ENCODE measurements at places on chromosomes 12 and 14.

DNA sequence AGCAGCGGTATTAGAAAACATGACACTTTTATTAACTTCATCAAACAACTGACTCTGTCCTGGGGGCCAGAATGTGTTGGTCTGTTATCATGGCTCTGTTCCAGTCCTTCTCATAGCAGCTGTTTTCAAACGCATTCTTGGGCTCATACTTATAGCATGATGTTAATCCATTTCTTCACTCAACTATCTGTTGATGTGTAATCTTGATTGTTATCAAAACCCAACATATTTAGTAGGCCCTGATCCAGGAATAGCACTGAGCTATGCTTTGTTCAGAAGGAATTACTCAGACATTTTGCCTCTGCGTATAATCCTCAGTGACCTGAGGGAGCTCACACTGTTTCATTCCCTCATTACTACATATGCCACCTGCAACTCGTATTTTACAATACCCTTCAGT lies 315.9 kb downstream of the BMP4 start:
- DNase-seq = no peak

DNA sequence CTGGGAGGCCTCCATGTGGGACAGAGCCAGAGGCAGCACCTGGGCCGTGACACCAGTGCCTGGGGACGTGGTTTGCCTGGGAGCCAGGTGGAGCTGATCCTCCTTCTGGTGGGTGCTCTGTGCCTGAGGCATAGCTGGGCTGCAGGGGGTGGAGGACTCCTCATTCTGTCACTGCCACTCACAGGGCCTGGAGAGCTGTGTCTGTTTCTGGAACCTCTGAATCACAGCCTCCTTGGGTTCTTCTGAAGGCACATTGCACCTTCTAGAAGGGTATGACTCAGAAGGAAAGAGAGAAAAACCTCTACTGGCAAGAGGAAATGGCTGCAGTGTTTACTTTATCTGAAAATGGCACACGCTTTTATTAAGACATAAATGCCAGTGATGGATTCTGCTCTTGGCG lies 659.8 kb downstream of the VRK1 start:
- DNase-seq = no peak

- DNase-seq = no peak
Observed at GRCh38 chr12:103886195-103886797, 43.9 kb upstream of the HSP90B1 start.

DNA sequence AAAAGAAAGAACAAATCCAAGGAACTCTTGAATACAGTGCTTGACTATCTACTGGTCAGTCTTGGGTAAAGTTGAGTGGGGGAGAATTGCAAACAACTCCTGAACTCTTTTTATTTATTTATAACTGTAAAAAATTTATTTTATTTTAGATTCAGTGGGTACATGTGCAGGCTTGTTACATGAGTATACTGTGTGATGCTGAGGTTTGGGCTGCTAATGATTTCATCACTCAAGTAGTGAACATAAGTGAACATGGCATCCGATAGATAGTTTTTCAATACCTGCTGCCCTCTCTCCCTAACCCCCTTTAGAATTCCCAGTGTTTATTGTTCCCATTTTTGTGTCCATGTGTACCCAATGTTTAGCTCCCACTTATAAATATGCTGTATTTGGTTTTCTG lies 3.2 kb upstream of the GSG1 start:
- no peak for DNase-seq

- DNase-seq = no peak
Observed at GRCh38 chr12:128531170-128531569, 264.2 kb downstream of the TMEM132C start.

DNA sequence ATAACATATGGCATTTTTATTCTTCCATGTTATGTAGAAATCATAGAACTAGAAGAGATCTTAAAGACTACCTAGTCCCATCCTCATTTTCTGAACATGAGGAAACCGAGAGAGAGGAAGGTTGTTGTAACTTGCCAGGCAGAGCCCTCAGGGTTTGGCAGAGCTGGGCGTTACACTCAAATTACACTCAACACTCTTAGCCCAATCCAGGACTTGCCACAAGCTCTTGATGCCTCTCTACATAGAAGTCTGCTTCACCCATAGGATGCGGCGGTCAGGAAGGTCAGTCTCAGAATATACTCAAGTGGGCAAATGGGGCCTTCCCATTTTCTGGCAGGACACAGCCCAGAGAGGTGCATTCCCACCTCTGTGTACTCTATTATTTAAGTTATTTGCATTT lies 208.1 kb downstream of the ZFP36L1 start:
- no peak for DNase-seq

GRCh38 chr12:22641353-22642053 lies 16.5 kb downstream of the ETNK1 start:
- DNase-seq = no peak

DNA sequence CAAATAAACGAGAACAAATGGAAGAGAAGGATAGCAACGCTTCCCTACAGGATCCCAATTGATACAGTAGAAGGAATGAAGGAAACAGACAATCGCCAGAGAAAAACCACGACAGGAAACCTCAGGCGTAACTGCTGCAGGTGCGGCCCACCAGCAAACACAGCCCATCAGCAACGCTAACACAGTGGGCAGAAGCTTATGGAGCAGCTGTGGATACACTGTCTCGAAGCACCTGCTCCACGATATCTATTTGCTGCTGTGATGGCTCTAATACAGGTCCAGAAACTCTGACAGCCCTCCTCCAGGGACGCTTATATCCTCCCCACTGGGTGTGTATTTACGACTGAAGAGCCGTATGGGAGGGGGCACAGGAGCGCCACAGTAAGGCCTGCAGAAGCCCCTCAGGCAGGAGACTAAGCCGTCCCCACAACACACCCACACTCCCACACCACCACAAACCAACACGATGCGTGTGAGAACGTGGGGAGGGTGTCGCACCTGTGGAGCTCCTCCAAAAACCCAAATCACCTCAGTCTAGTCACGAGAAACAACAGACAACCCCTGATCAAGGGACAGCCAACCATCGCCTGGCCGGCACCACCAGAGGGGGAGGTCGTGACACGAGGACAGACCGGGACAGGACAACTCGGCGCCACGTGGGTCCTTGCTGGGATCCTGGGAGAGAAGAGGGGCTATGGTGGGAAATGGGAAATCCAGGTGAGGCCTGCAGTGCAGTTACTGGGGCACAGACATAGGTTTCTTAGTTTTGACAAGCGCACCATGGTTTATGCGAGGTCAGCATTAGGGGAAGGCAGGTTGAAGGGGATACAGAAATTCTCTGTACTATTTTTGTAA lies 24.0 kb downstream of the POLE start:
- DNase-seq = no peak

- no peak for DNase-seq
Observed at GRCh38 chr12:106108185-106108835, 30.4 kb downstream of the NUAK1 start.

GRCh38 chr12:8504351-8504750 lies 9.0 kb upstream of the CLEC4D start:
- DNase-seq = no peak
